ENCODE measurements at places on chromosomes 1 and 21.

DNA sequence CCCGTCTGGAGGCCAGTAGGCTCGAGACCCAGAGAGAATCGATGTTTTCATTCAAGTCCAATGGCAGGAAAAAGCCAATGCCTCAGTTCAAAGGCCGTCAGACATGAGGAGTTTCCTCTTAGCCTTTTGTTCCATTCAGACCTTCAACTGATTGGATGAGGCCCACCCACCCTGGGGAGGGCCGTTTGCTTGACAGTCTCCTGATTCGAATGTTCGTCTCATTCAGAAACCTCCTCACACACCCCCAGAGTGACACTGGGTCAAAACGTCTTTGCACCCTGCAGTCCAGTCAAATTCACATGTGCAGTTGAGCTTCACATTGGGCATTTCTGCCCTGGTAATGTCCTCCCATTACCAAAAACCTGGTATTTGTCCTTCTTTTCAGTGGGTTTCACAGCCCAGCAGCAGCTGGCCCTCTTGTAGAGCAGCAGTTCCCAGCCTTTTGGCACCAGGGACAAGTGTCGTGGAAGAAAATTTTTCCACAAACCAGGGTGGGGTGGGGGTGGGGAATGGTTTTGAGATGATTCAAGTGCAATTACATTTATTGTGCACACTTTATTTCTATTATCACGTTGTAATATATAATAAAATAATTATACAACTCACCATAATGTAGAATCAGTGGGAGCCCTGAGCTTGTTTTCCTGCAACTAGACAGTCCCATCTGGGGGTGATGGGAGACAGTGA is 40.1 kb downstream of the RSPH1 start:
- DNase-seq, result no peak

- DNase-seq, result no peak
Measured at GRCh38 chr1:18998016-18998724, 41.7 kb upstream of the IFFO2 start.

- DNase-seq, result no peak
Measured at GRCh38 chr1:210272666-210273065, 40.1 kb downstream of the SERTAD4 start.

GRCh38 chr1:119702384-119702783 is 9.3 kb upstream of the PHGDH start:
- no peak for DNase-seq

DNA sequence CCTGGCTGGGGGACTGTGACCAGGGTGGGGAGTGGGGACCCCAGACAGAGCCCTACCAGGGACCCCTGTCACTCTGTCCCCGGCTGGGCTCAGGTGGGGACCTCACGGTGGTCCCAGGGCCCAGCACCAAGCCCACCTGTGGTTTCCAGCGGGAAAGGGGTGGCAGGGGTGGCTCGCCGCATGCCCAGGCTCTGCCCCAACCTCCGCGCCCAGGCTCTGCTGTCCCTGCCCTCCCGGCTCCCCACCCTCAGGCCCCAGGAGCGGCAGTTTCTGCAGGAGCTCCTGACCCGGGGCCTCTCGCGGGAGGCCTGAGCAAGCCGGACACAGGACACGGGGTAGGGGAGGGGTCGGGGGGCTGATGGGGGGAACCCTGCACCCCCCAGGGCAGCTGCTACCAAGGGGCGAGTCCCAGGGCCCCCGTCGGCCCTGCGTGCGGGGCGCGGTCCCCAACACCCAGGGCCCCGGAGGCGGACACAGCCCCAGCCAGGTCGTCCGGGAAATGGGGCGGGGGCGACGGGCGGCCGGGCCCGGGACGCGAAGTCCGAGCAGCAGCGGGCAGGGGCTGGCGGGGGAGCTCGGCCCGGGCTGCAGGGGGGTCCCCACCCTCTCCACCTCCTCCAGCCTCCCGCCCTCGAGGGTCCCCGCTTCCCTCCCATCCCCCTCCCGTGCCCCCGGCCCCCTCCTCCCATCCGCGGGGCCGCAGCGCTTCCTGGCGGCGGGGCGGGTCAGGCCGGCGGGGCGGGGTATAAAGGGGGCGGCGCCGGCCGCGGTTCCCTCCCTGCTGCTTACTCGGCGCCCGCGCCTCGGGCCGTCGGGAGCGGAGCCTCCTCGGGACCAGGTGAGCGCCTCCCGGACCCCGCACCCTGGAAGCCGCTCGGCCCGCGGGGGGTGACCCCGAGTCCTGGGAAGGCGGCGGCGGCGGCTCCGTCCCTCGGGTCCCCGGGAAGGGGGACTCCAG is at the start of gene COL6A2:
TSS of gene COL6A2 (plus strand) at position 777 of the 958 bp plus-strand sequence.
- DNase-seq, result no peak

- DNase-seq, result no peak
Measured at GRCh38 chr1:247884797-247885413, 10.5 kb upstream of the OR2W3 start.

GRCh38 chr1:230855886-230856285 is 12.4 kb downstream of the C1orf198 start:
- no peak for DNase-seq

GRCh38 chr1:15148475-15148874 is 5.1 kb upstream of the TMEM51 start:
- DNase-seq, result no peak

GRCh38 chr21:35511696-35512162 is 462.6 kb upstream of the RUNX1 start:
- no peak for DNase-seq

- DNase-seq, result no peak
Measured at GRCh38 chr1:21956720-21957552, 19.8 kb upstream of the HSPG2 start.

DNA sequence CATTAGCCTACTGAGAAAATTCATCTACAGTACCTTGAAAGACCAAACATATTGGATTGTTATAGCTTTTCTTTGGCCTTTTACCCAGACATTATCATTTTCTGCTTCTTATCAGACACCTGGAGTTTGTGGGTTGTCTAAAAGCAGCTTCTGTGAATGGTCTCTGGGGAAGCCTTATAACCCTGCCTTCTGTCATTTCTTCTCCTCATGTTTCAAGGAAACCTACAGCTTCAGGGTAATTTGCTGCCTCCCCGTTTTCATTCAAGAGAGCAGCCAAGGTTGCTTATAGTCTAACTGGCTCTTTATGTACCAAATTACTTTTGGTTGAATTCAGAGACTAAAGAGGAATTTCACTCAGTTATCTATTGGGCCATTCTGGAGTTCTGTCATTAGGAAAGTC is 288.3 kb upstream of the SGIP1 start:
- DNase-seq, result no peak

- no peak for DNase-seq
Measured at GRCh38 chr1:156434989-156435544, 65.5 kb downstream of the MEF2D start.

DNA sequence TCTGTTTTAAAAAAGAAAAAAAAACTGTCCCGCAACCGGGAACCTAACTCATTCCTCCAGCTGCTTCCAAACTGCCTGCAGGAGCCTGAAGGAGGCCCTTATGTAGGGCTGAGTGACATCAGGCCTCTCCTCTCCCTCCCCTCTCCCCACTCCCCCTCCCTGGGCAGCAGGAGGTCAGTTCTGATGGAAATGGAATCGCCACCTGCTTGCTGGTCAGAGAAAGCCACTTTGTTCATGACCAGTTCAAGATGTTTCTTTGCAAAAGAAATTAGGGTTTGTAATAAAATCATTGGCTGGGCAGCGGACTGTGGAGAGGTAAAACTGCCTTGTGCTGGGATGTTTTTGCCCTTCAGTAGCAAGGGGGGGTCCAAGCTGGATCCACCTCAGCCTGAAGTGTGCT is at the start of gene MAP1LC3C:
TSS of gene MAP1LC3C (minus strand) at position 73 of the 400 bp plus-strand sequence. CDS start 90 bp downstream, outside the sequence.
- no peak for DNase-seq

GRCh38 chr1:168419736-168420135 is 124.1 kb downstream of the XCL2 start:
- DNase-seq, result no peak

DNA sequence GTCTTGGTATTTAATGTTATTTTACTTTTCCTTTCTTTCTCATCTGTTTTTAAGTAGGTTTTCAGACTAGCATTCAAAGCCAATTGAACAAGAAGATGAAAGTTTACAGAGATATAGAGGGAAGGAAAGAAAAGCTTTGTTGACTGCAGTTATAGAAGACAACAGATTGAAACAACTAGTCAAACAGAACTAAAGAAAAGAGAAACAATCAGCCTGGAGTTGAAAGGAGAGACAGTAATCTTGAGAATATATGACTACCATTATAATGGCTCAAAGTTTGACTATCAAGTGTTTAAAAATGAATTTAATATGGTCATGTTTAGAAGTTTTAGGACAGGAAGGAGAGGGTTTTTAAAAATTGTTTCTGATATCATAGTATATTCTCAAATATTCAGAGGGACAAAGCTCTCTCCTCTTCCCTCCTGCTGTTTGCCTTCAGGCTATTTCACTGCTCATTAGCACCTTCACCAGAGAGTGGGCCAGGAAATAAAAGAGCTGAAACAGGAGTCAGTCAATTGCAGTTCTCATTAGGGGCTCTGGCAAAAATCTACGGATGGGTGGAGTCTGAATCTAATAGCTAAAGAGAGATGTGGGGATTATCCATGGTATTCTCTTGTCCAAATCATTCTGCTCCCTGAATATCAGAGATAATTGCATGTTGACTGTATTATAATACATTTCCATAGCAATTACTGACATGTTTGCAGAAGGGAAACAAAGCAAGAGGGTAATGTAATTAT is 577.8 kb downstream of the BRINP3 start:
- no peak for DNase-seq

- DNase-seq, result no peak
Measured at GRCh38 chr1:214349781-214350180, 68.8 kb downstream of the SMYD2 start.

- DNase-seq, result no peak
Measured at GRCh38 chr1:151729157-151729965, 8.0 kb downstream of the RIIAD1 start.

DNA sequence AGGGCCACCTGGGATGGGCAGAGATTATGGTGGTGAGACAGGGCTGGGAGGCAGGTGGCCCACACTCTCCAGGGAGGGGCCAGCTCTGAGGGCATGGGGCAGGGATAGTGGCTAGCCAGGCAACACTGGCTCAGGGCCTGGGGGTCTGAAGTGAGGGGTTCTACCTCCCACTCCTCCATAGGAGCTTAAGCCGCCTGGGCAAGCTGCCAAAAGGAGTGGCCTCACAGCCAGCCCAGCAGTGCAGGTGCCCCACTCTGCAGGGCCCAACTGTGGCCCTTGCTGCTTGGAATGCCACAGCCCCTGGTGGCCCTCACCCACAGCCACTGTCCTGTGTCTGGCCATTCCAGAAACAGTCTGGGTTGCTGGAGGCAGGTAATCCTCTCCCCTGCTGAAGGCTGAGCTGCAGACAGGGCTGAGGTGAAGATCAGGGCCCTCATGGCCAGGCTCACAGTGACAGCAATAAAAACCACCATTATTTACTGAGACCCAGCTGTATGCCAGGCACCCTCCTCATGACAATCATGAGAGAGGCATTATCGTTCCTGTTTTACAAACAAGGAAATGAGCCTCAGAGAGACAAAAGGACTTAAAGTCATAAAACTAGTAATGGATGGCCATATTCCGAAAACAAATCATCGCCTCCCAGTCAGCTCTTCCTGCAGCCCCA is 31.0 kb downstream of the KIF21B start:
- no peak for DNase-seq

DNA sequence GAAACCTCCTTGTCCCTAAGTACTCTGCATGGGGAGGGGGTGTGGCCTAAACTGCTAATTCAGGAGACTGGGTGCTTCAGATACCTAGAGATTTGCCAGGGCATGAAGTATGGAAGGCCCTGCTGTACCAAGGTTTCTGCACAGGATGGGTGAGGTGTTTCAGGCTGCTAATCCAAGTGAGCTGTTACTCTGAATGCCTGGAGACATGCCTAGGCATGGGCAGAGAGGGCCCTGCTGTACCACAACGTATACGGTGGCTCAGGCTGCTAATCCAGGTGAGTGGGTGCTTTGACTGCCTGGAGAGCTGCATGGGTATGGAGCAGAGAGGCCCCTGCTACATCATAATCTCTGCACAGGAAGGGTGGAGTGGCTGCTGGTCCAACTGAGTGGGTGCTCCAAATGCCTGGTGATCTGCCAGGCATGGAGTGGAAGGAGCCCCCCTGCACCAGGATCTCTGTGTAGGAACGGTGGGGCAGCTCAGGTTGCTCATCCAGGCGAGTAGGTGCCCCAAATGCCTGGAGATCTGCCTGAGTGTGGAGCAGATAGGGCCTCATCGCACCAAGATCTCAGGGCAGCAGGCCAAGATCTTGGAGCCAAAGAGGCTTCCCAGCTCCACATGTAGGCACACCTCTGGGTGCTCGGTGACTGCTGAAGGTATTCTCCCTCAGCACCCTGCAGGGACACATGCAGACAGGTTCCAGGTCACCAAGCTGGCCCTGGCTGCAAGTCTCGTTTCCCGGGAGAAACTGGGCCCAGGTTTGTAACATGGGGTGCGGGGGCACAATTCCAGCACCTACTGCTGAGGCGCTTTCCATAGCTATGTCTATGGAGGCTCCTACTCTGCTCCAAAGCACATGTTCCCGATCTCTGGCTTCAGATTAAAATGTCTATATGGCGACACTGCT is 252.5 kb upstream of the PLXNA2 start:
- DNase-seq, result no peak

DNA sequence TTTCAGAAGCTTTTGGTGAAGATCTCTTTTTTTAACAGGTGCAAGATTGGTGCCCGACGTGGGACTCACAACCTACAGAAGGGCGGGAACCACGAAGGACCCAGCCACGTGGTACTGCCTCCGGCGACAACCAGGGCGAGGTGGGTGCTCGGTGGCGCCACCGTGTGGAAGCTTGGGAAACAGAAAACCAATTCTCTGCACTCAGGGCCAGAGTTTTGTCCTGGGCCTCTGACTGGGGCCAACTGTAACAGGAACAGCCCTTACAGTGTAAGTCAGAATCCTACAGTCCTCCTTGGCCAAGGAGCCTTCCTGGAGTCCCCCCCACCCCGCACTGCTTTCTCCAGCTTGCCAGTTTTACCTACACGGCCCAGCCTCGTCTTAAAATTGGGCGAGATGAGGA is 11.6 kb upstream of the S100A7A start:
- peak; percentile 11 for DNase-seq

- DNase-seq, result no peak
Measured at GRCh38 chr1:99852648-99853047, 2.5 kb downstream of the AGL start.

- no peak for DNase-seq
Measured at GRCh38 chr21:41858466-41859296, 20.5 kb downstream of the PRDM15 start.

GRCh38 chr21:44010429-44010828 is 1.7 kb upstream of the TRAPPC10 start:
- no peak for DNase-seq

- DNase-seq, result no peak
Measured at GRCh38 chr1:6367381-6368012, 26.1 kb downstream of the ACOT7 start.

DNA sequence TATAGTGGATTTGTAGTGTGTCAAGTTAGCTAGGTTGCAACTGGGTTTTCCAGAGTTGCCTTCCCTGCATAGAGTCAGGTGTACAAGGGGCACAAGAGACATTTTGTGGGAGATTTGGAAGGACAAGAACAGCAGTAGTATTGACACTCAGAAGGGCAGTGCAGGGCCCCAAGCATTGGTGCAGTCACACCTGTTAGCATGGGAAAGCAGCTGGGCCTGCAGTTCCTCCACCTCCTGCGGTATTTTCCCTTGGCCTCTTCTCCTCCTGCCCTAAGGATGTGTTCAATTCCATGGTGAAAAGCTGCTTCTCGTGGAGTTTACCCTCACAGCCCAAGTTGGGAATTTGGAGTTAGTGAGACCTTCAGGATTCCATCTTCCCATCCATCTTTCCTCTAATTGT is 47.1 kb upstream of the TRABD2B start:
- no peak for DNase-seq

- DNase-seq, result no peak
Measured at GRCh38 chr1:98949166-98949565, 55.5 kb downstream of the PLPPR5 start.
